ENCODE measurements at places on chromosomes 1 and 21.

DNA sequence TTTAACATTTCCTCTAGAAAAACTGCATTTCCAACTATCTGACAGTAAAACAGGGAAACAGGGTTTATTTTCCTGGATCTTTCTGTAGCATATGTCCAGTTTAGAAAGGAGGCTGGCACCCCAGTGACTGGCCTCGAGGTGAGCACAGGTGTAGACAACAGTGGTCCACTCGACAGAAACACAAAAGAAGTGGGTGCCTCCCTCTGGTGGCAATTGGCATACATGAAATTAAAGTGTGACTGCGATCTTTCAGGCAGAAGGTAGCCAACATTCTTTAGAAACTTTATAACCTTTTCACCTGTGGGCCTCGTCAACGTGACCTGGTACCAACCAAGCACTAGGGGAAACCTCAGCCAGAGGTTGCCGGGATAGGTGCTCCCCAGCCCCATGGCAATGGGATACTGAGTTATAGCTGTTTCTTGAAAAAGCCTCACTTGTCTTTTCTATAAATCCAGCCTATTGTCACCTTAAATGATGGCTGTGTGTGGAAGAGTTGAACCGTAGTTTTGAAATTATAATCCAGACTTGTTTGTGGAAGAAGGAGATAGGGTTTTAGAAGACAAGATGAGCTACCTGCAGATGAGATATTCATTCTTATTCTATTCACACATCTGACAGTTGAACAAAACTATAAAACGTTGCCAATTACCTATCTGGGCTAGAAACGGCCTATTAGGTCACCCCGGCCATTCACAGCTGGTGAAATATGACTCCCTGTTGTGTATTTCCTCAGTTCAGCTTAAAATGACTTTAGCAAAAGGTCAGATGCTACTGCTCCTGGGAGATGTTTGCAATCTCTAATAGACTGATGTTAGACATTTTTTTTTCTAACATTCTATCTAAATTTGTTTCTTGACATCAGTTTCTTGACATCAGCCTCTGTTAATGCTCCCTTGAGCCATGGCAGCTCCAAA is 44.3 kb downstream of the PCP4 start:
- H3K4me3 ChIP-seq = no peak overlapping the region
- no peaks in the 10 kb centered on the region for H3K36me3 ChIP-seq
- H3K27ac ChIP-seq = no peak overlapping the region

DNA sequence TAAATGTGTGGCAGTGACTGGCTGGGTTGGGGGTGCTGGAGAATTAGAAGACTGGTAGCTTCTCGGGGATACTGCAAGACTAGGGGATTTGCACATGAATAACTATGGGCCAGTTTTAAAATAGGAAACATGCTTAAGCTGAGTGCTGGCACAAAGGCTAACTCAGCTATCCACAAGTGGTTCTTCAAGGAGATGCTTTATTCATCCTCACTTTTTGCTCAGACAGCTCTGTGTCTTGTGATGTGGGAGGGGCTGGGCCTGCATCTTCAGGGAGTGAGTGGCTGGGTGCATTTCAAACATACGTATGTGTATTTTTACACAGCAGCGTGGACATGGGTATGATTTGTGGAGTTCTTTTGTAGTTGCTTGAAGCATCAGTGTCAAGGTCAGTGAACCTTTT is 2.3 kb downstream of the COQ8A start:
- H3K27me3 ChIP-seq = peaks cover 3% of the 10 kb centered on the region
- H3K4me1 ChIP-seq = peaks cover 16% of the 10 kb centered on the region
- H3K36me3 ChIP-seq = no peaks in the 10 kb centered on the region
- no peak overlapping the region for H3K4me3 ChIP-seq

DNA sequence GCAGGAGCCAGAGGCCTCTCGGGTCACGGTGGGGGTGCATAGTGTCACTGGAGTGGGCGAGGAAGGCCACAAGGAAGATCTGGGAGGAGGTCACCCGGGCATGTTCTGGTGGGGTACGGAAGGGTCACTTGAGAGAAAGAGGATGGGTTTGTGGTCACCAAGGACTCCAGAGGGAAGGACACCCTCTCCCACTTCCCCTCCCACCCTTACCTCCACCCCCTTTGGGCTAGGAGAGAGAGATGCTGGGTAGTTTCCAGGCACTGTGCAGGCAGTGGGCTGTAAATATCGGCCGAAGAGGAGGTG is 703 bp downstream of the AMIGO1 start:
- H3K36me3 ChIP-seq = no peaks in the 10 kb centered on the region
- peaks cover 2% of the 10 kb centered on the region for H3K4me1 ChIP-seq
- DNase-seq = no peak
- H3K27me3 ChIP-seq = peaks cover 27% of the 10 kb centered on the region
- no peak overlapping the region for H3K27ac ChIP-seq

DNA sequence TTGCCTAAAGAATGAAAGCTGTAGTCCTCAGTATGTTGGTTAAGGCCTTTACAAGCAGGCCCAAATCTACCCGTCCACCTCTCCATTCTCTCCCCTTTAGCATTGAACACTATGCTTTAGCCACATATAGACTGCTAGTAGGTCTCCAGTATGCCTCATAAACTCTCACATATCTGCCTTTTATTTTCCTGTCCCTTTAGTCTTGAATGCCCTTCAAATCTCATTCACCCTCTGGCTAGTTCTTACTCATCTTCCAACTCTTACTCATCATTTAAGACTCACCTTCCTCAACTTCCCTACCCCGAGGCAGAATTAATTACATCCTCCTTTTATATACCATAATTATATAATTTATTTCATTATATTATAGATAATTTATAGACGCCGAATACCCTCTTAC is 78.7 kb upstream of the TSPAN2 start:
- peak overlapping the region; percentile 69 for H3K4me3 ChIP-seq
- no peaks in the 10 kb centered on the region for H3K27me3 ChIP-seq
- H3K4me1 ChIP-seq = peaks cover 36% of the 10 kb centered on the region
- no peaks in the 10 kb centered on the region for H3K36me3 ChIP-seq
- no peak for DNase-seq
- H3K27ac ChIP-seq = peak overlapping the region; percentile 96

DNA sequence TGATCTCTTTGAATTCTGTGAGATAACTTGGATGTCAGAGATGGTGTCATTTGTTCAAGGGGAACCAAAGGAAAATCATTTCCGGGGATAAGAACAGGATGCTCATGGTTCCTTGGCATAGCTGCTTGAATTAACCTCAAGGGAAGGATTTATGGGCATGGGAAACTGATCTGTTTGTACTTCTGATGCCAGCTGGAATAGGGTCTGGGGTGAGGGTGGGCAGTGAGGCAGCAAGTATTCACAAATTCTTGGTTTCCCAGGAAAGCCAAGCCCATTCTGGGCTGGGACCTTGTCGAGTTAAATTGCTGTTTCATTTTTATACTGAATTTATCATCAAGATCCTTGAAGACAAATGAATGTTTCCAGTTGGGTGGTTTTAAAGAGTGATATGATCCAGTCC is 14.1 kb downstream of the INTS3 start:
- H3K4me3 ChIP-seq = no peak overlapping the region
- peaks cover 22% of the 10 kb centered on the region for H3K36me3 ChIP-seq
- DNase-seq = no peak
- no peak overlapping the region for H3K27ac ChIP-seq

DNA sequence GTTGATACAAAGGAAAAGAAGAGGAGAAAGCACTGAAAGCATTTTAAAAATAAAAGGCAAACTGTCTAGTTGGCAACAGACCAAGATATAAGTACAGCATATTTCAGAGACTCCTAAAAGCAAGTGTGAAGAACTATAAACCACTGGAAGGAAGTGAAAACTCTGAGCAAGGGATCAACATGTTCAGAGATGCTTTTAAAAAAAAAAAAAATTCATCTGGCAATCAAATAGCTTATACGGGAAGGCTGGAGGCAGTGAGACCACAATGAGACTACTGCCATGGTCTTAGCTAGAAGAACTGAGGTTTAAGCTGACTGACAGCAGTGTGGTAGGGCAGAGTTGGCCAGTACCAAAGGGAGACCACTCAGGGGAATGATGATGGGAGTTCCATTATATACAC is 124.3 kb downstream of the VAV3 start:
- no peak for DNase-seq
- no peaks in the 10 kb centered on the region for H3K36me3 ChIP-seq
- no peak overlapping the region for H3K27ac ChIP-seq
- H3K4me3 ChIP-seq = no peak overlapping the region
- H3K4me1 ChIP-seq = no peaks in the 10 kb centered on the region

- H3K36me3 ChIP-seq = no peaks in the 10 kb centered on the region
- DNase-seq = no peak
- H3K4me1 ChIP-seq = no peaks in the 10 kb centered on the region
- H3K27me3 ChIP-seq = peaks cover 23% of the 10 kb centered on the region
- no peak overlapping the region for H3K4me3 ChIP-seq
- no peak overlapping the region for H3K27ac ChIP-seq
These were observed 30.2 kb downstream of the RUNX3 start for GRCh38 chr1:24899581-24900485.

DNA sequence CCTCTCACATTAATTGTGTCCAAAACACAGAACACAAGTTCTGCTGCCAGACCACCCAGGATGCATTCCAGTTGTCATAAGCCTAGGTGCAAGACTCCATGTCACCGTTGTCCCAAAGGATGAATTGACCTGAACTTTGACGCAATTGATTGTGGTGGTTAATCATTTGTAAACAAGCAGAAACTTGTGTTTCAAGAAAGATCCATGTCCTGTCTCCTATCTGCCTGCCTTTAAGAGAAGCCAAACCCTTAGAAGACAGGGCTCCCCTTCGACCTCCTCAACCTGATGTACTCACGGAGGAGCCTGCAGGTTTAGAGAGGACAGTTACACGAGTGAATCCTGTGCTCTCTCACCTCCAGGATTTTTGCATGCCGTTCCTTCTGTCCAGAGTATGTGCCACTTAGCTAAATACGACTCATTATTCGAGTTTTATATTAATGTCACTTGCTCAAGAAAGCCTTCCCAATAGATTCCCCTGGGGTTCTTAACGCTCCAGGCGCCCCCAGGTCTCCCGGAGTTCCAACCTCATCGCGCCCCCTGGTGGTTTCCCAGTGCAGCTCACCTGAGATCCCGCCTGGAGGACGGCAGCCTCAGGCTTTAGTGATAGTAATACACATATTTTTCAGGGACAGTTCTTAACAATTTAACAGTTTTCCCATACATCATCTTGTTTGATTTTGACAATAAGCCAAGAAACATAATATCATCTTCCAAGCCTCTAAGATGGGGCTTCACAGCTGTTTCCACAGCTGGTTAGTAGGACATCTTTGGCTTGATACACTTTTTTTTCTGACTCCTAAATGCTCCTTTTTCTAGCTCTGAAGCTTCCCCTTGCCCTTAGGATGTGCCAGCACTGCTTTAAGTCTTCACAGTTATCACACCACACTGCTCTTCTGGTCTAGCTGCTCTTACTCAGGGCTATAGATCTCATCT is 2.4 kb upstream of the C8B start:
- H3K27me3 ChIP-seq = no peaks in the 10 kb centered on the region
- H3K36me3 ChIP-seq = no peaks in the 10 kb centered on the region
- H3K27ac ChIP-seq = no peak overlapping the region

DNA sequence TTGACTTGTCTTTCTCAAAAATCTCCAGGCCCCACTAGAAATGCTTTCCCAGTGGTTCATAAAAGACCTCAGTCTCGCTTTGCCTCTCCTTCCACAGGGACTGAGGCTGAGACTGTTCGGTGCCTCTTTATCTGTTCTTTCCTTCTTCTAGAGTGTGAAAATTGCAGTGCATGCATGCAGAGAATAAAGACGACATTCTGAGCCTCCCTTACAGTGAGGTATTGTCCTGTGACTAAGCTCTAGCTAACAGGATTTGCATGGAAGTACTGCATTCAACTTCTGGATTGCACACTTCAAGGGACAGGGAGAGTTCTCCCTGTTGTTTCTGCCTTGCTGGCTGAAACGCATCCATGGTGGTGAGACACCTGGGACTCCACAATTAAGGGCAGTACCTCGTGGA is 69.1 kb downstream of the COLGALT2 start:
- no peak overlapping the region for H3K27ac ChIP-seq
- H3K4me1 ChIP-seq = no peaks in the 10 kb centered on the region
- H3K4me3 ChIP-seq = no peak overlapping the region
- no peaks in the 10 kb centered on the region for H3K36me3 ChIP-seq
- no peak for DNase-seq
- H3K27me3 ChIP-seq = peaks cover 7% of the 10 kb centered on the region

- no peaks in the 10 kb centered on the region for H3K27me3 ChIP-seq
- no peaks in the 10 kb centered on the region for H3K4me1 ChIP-seq
- no peak overlapping the region for H3K27ac ChIP-seq
- DNase-seq = no peak
- no peak overlapping the region for H3K4me3 ChIP-seq
These were observed 1193.4 kb downstream of the NCAM2 start for GRCh38 chr21:22191581-22191980.

DNA sequence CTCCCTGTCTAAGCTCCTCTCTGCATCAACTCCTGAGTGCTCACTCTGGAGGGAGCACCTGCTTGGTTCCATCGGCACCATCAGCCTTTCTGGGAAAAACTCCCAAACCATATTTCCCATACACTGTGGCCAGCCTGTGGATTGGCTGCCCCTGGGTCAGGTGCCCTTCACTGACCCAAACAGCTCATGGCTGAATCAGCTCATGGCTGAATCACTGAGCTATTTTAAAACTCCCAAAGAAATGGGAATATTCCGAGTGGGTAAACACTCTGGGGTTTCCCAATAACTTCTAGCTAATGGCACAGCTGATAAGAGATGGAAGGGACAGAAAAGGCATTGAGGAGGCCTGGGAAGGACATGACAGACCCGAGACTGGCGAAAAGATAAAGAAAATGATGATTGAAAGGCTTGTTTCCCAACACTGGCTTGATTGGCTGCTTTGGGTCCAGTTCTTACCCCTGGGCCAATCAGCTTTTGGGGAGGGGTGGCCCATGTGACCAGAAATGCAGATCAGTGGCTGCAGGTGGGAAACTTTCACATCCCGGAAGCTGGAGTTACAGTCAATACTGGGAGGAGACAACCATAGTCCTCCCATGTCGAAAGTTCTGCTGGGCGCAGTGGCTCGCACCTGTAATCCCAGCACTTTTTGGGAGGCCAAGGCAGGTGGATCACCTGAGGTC is 37.3 kb upstream of the KAZN start:
- no peaks in the 10 kb centered on the region for H3K27me3 ChIP-seq
- no peak for DNase-seq
- no peaks in the 10 kb centered on the region for H3K4me1 ChIP-seq
- H3K27ac ChIP-seq = no peak overlapping the region
- H3K4me3 ChIP-seq = no peak overlapping the region

Measured in keratinocyte (primary cell).